ENCODE measurements at places on chromosomes 7 and 10.
A peak's percentile ranks its signal among the peaks of the same experiment; 100 is the strongest.

- DNase-seq, result no peak
Measured at GRCh38 chr10:1364151-1364910, 308.1 kb downstream of the WDR37 start.

GRCh38 chr7:64884913-64885370 lies 18.1 kb upstream of the ZNF273 start:
- DNase-seq, result no peak

- no peak for DNase-seq
Measured at GRCh38 chr10:127125331-127125730, 71.1 kb downstream of the INSYN2A start.

DNA sequence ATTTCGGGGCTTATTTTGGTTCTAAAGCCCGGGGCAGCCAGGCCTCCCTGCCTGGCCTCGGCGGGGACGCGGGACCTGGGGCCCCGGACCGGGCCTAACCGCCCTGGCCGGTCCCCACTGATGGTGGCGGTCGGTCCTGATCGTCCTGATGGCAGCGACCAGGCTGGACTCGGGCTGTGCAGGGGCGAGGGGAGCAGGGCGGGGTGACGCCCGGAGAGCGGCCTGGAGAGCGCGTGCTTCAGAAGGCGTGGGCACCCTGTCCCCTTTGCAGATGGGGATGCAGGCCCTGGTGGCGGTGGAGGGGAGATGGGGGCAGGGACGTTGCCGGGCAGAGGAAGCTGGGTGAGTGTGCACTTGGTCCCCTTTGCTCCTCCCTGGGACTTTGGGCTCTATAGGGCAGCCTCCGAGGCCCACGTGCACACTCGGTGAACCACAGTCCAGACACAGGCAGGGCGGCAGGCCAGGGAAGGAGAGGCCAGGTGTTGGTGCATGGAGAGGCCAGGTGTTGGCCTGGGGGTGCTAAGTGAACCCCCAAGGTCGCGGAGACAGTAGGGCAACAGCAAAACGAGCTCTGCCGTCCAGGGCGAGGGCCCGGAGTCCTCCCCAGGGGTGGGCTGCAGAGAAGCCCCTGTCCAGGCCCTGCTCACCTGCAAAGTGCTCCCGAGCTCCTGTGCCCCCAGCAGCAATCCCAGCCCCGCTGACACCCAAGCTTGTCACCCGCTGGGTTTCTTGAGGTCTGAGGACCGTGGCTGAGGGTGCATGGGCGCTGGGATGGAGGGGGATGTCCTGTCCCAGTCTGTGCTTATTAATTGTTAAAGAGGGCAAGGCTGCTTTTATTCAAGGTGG lies 42.4 kb upstream of the FAM20C start:
- peak; percentile 84 for DNase-seq

DNA sequence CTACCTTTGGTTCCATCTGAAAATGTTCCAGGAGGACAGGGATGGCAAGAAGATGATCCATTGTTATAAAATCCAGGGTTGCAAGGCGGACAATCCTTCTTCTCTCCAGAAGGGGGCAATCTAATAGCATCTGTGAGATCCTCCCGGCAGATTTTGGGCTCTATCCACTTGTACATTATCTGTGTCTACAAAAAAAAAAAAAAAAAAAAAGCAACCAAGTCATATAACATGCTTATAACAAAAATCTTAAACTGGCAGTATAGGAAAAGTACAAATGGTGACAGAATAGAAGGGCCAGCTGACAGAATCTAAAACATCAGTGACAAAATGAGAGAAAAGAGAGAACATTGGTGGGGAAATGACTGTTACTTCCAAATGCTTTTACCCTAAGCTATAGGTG lies 132.7 kb downstream of the ELAPOR2 start:
- peak; percentile 42 for DNase-seq

DNA sequence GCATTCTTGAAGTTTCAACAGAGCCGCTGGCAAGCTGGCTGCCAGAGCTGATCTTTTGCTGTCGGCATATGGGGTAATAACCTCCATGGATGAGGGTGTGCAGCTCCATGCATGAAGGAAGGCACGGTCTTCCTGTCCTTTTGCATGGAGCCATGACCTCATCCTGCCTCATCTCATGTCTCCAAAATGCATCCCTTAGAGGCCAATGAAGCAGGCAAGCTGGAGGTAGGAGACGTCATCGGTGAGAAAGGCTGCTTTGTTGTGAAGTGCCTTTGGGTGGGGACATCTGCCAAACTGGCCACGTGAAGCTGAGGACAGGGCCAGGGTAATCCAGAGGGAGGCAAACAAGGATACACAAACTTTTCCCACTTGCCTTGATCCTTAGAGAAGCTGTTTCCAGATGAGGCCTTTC lies 161.5 kb upstream of the TBX20 start:
- no peak for DNase-seq

DNA sequence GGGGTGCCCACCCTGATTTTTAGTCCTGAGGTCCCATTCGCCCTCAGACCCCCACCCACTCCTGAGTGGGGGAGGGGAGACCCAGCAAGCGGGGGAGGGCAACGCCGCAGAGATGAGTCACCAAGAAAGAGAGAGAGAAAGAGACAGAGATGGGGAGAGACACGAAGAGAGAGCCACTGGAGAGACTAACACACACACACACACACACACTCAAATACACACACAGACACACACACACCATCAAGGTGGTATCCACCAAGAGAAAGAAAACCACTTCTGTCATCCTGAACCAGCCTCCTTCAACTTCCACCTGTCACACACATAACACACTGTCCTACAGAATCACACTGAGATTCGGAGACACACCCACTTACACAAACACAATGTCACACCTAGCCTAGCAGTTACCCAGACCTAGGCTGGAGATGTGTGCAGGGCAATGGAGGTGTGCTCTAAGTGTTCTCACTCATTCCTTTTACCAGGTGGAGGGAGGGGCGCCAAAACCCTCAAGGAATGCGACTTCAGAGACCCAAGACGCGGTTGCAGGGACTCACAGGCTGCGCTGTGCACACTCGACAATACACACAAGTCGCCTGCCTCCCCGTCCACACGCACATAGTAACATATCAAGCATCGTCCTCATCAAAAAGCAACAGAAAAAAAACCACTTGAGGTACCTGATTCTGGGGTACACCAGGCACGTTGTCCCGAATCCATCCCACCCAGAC lies 3.9 kb upstream of the VGF start:
- no peak for DNase-seq

GRCh38 chr7:90709501-90710465 lies 113.7 kb downstream of the CDK14 start:
- no peak for DNase-seq

Data from inflammatory macrophage (primary cell).